OCI-M1 (cell line): ENCODE measurements at places on chromosomes 5 and 9.
A peak's percentile ranks its signal among the peaks of the same experiment; 100 is the strongest.

DNA sequence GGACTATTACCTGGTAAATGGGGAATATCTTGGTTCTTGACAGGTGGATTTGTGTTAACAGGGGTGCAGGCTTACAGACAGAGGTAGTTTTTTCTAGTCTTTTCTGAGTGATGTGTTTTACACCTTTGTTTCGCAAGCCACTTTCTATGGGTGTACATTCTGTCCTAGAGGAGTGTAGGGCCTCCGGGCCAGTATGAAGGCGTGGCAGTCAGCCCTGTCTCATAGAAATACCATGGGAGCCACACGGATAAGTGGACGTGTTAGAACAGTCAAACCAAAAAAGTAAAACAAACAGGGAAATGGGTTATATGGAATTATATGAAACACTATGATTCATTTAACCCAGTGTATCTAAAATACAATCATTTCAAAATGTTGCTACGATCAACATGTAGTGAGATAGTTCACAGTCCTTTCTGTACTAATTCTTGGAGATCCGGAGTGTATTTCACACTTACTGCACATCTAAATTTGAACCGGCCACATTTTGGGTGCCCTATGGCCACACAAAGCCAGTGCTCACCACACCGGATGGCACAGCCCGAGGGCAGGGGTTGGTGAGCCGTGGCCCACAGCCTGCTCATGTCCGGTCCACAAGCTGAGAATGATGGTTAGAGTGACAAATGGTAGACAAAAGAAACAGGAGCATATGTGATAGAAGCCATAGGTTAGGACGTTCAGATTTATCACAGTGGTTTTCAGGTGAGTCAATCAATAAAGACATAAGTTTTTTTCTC lies 80.1 kb upstream of the IRX4 start:
- no peak for DNase-seq

DNA sequence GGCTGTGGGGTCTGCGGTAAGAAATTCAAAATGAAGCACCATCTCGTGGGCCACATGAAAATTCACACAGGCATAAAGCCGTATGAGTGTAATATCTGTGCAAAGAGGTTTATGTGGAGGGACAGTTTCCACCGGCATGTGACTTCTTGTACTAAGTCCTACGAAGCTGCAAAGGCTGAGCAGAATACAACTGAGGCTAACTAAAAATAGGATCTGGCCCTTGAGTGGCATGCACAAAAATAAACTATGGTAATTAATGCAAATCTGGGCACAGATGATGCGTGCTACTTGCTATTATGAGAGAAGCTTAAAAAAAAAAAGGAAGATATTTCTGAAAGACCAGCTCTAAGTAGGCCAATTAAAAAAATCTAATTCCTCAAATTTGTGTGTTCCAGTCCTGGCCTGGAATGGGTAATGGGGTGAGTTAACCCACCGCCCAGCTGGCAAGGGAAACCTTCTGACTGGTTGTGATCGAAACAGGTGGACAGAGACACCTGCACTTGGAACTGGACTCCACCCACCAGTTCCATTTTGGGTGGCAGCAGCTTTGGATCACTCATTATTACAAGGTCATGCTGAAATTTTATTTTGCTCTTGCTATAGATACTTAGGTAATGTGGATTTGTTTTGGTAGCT lies 26.6 kb upstream of the ZBTB34 start:
- no peak for DNase-seq

DNA sequence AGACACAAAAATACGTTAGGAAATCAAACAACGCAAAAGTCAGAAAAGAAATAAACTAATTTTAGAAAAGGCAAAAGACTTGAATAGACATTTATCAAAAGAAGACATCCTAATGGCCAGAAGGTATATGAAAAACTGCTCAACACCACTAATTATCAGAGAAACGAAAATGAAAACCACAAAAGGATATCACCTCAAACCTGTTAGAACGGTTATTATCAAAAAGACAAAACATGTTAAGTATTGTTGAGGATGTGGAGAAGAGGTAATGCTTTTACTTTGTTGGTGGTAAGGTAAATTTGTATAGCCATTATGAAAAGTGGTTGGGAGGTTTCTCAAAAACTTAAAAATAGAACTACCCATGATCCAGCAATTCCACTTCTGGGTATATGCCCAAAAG lies 230.0 kb upstream of the RGMB start:
- no peak for DNase-seq

DNA sequence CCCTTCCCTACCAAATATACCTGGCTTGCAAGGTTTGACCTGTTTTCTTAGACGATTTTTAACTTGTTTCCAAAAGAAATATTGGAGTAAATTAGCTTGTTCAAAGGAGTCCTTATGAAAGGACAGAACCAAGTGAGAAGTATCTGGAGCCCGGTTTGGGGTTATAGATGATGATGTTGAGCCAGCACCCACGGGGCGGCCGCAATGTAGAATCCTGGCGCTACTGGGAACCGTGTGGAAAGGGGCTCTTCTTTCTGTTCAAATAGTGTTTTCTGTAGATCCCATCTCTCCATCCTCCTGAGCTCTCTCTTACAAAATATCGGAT lies 517 bp upstream of the EXOSC2 start:
- DNase-seq, result no peak

GRCh38 chr9:109020581-109021511 lies 7.5 kb upstream of the CTNNAL1 start:
- DNase-seq, result peak; percentile 22

GRCh38 chr5:108255468-108255867 lies 126.4 kb downstream of the FBXL17 start:
- DNase-seq, result no peak

- DNase-seq, result no peak
Observed at GRCh38 chr5:150642567-150642927, 2.1 kb downstream of the SYNPO start.

- DNase-seq, result peak; percentile 58
Observed at GRCh38 chr5:95631991-95632675, 12.2 kb downstream of the GPR150 start.

DNA sequence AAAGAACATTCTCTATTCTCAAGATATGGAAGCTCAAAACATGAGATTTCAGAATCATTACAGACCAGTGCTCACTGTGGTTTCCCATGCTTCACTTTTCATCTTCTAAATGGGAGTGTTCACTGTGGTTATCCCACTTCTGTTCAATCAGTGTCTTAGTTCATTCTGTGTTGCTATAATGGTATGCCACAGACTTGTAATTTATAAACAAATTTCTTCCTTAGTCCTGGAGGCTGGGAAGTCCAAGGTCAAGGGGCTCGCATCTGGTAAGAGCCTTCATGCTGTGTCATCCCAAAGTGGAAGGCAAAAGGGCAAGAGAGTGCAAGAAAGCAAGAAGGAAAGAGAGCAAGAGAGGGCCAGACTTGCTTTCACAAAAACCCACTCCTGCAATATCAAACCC lies 146.3 kb downstream of the TTC39B start:
- DNase-seq, result no peak

GRCh38 chr5:52693280-52693679 lies 94.4 kb upstream of the ITGA1 start:
- peak; percentile 29 for DNase-seq

DNA sequence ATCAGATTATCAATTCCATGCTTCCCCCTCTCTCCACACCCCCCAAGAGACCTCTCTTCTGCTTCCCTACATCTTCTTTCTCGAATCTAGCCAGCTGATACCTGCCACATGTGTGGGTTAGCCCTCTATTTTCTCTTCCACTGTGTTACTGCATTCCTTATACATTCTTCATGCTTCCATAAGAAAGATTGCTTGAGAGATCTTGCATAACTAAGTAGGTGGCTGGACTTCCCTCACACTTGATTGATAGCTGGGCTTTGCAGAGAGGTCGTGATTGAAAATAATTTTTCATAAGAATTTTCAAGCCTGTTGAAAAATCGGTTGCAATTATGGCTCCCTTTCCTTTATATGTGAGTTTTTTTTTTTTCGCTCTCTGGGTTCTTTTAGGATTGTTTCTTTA lies 33.0 kb upstream of the PANK3 start:
- DNase-seq, result no peak

- no peak for DNase-seq
Observed at GRCh38 chr9:68983522-68984424, 30.1 kb downstream of the PRKACG start.

- DNase-seq, result peak; percentile 76
Observed at GRCh38 chr9:124660341-124660801, 110.7 kb downstream of the NR6A1 start.

- DNase-seq, result no peak
Observed at GRCh38 chr5:80093796-80094195, 58.6 kb downstream of the THBS4 start.

DNA sequence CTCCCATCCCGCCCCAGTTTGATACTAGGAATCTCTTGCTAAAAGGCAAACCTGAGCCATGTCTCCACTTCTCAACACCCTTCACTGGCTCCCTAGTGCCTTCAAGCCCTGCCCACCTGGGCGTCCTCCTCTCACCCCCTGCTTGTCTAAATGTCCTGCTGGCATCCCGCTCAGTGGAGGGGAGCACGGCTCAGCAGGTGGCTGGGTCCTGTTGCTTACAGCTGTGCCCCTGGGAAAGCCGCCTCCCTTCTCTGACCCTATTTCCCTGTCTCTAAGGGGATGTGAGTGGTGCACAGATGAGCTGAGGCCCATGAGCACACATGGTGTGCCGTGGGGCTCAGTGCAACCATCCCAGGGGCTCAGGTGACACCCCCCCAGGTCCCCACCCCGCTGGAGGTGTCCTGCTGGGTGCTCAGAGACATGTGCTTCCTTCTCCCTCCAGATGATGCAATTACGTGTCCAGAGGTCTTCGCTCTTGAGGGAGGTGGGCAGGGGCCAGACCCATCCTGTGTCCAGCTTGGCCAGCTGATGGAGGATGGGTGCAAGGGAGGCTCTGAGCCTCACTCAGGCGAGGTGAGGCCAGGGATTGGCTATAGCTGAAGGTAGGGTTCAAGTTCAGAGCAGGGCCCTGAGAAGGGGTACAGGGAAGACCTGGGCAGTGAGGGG lies 24.1 kb downstream of the FLT4 start:
- no peak for DNase-seq
